ENCODE measurements at places on chromosomes 3 and 15. TPM values are rescaled to one million over a fixed set of nuclear protein-coding genes. Genes with fewer than 3 reads are reported as not detected.

Gene TEX55
- not detected for total RNA-seq

Gene FYCO1
- 11.5 TPM for total RNA-seq

Gene CCK
- not detected for total RNA-seq

Gene ZNF385D
- 1.8 TPM for total RNA-seq

Gene TMEM212
- total RNA-seq, result not detected

Gene CCDC33
- not detected for total RNA-seq

Gene PSMD6
- total RNA-seq, result 81.5 TPM

Gene SNX33
- total RNA-seq, result 13.3 TPM

Gene TMEM41A
- total RNA-seq, result 5.4 TPM

Gene PLA2G4E
- total RNA-seq, result not detected

Gene SLC28A1
- total RNA-seq, result not detected

Gene TYRO3
- total RNA-seq, result 1.6 TPM

Gene ALG1L2
- total RNA-seq, result not detected

Gene GPR62
- not detected for total RNA-seq

Gene FANCD2OS
- not detected for total RNA-seq

Gene SLC22A13
- under 0.01 TPM for total RNA-seq

Gene HCLS1
- total RNA-seq, result 24.0 TPM

Gene TRIM71
- not detected for total RNA-seq

Gene PATL2
- total RNA-seq, result not detected

Gene FETUB
- total RNA-seq, result not detected

Gene MB21D2
- total RNA-seq, result 3.0 TPM

Gene CPLX3
- total RNA-seq, result not detected

Gene ATP13A4
- total RNA-seq, result under 0.01 TPM

Gene ARID3B
- total RNA-seq, result 1.3 TPM

Gene ST8SIA2
- total RNA-seq, result 0.20 TPM

Gene C3orf80
- total RNA-seq, result under 0.01 TPM

All from lung microvascular endothelial cell (primary cell).